ENCODE measurements at places on chromosomes 16 and 17.

- DNase-seq, result peak; percentile 20
These were observed 569 bp downstream of the FLII start for GRCh38 chr17:18257982-18258355.

GRCh38 chr16:3171181-3171854, 16.7 kb upstream of the OR1F1 start:
- no peak for DNase-seq

GRCh38 chr17:29112771-29113295, 67.4 kb downstream of the MYO18A start:
- no peak for DNase-seq

- DNase-seq, result peak; percentile 86
These were observed 19.7 kb downstream of the APPBP2 start for GRCh38 chr17:60506312-60506711.

DNA sequence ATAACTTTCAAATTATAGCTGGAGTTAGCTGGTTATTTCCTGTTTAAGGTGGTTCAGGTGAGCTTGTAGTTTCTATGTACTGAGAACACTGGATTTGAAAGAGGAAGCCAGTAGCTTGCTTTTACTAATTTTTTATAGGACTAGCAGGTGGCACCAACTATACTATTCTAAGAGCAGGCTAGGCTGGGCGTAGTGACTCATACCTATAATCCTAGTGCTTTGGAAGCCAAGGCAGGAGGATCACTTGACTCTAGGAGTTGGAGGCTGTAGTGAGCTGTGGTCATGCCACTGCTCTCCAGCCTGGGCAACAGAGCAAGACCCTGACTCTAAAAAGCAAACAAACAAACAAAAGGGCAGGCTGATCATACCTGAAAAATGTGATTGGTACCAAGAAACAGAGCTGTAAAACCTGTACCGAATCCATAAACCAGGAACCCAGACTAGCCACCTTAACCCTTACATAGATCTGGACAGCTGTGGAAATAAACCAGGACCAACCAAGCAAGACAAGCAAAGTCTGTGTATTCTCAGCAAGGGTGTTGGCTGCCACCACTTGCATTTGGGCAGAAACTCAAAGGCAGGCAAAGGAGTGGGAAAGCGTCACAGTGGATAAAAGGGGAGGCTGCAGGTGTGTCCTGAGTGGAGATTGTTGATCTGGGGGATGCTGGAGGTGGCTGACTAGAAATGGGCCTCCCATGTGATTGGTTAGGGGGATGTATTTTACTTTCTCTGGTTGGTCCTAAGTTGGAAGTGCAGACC, 36.3 kb downstream of the SLC47A1 start:
- no peak for DNase-seq

GRCh38 chr16:88784074-88784855, 755 bp downstream of the PIEZO1 start:
- peak; percentile 83 for DNase-seq

DNA sequence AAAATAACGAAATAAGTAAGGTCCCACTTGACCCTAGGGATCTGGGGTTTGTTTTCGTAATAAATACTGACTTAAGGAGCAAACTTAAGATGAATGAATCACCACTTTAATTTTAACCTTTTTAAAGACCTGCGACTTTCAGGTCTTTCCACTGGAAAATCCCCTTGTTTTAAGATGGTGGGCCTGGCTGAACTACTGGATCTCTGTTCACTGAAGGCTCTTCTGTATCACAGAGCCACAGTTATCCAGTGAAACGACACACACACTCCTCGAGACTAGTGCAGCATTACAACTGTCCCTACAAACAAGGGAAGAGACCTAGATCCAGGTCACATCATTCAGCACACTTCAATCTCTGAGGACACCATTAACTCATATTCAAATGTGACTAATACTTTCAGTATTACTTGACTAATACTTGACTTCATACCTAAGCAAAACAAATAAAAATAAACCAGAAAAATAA, 299.0 kb downstream of the CEP112 start:
- no peak for DNase-seq

- DNase-seq, result no peak
These were observed 4.6 kb upstream of the PMP22 start for GRCh38 chr17:15269780-15270089.

DNA sequence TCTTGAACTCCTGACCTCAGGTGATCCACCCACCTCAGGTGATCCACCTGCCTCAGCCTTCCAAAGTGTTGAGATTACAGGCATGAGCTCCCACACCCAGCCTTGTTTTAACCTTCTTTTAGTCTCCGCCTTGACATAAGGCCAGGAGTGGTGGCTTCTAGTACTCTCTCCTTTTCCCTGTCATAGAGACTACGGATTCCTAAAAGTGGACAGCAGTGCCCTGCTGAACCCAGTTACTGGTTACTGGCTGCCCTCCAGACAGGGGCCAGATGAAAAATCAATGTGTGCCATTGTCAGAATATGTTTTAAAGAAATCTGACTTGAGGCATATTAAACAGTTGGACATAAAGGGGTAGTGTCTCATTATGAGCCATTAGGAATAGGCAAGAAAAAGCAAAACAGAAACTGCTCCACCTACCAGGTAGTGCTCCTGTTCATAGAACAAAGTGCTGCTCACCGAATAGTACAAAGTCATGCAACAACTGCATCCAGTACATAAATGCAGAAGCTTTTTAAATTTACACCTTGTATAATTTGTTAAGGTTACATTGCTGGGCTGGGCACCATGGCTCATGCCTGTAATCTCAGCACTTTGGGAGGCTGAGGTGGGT, 32.1 kb downstream of the TRIM25 start:
- DNase-seq, result no peak

GRCh38 chr17:78622491-78623265, 45.5 kb upstream of the DNAH17 start:
- no peak for DNase-seq

- peak; percentile 13 for DNase-seq
These were observed 22.9 kb downstream of the SLFN12L start for GRCh38 chr17:35514564-35514963.

- DNase-seq, result no peak
These were observed 11.4 kb downstream of the NECAB2 start for GRCh38 chr16:83979441-83979840.

GRCh38 chr16:30519120-30520049, 7.0 kb downstream of the ZNF768 start:
- no peak for DNase-seq

DNA sequence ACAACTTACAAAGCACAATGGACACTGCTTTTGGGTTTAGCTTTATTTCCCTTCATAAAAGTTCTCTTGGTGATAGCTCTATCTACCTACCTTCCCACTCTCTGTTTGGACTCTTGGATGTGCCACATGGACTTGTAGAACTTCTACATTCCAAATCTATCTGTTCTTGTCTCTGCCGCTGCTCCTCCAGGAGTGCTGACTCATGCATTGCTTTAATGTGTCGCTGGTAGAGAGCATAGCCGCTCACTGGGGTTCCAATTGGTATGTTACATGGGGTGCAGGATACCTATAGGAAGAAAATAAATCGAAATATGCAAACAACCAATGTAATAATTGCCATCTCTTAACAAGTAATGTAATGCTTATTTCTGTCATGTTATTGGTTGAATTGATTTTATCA, 92.1 kb downstream of the TTC19 start:
- no peak for DNase-seq

DNA sequence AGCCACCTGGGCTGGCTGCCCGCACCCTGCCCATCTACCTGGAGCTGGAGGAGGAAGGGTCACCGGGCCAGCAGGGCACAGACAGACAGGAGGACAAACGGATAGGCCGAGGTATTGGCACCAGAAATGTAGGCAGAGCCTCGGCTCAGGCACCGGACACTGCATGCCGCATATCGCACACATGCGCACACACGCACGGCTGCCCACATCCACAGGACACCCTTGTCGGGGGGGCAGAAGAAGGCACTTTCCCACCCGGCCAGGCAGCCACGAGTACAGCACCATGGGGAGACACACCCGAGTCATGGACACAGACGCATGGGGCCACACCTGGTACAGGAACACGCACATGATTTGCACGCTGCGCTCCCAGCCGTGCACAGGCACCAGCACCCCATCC, 14.5 kb downstream of the CASKIN1 start:
- no peak for DNase-seq

DNA sequence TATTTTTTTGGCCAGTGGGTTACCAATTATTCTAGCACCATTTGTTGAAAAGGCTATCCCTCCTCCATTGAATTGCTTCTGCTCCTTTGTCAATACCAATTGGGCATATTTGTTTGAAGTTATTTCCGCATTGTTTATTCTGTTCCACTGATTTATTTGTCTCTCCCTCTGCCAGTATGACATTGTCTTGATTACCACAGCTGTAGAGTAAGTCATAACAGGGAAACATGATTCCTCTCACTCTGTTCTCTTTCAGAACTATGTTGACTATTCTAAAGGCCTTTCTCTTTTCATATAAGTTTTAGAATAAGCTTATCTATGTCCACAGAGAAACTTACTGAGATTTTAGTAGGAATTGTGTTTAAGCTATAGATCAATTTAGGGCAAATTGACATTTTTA, 94.3 kb downstream of the MAP2K6 start:
- DNase-seq, result no peak

All from fibroblast of skin of right quadriceps (primary cell).